Breast epithelium (tissue), 4 donors: ENCODE measurements at places on chromosomes 5 and 9. TPM values are rescaled to one million over a fixed set of nuclear protein-coding genes. Genes with fewer than 3 reads are reported as not detected.
A peak's percentile ranks its signal among the peaks of the same experiment; 100 is the strongest.

DNA sequence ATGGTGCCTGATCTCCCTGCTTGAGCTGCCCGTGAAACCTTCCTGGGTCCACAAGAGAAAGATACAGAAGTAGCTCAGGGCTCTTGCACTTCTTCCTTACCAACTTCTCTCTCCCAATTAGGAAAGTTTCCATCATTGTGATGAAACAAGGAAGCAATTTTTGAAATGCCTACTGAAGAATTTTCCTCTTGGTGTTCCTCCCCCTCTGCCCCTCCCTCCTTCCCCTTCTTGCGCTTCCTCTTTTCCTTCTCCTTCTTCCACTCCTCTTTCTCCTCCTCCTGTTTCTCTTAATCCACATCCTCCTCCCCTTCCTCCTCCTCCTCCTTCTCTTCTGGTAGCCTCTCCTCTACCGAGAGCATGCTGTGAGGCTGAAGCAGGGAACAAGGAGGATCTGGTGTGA is 36.3 kb upstream of the OTULINL start:
- no peak for DNase-seq

GRCh38 chr5:100469767-100470166 is 65.4 kb upstream of the FAM174A start:
- DNase-seq, result no peak

DNA sequence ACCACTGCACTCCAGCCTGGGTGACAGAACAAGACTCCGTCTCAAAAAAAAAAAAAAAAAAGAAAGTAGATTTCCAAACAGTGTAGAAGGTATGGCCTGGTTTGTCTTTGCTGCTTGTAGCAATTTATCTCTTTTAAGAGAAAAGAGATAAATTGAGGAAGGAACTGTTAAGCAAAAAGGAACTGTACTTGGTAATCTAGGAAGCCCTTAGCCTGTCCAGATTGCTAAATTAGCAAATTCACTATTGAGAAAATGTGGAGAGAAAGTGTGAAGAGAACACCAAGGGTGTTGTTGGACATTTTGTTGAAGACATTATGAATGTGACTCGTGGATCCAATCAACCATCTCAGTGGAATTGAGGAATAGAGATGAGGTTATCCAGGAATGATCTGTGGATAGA is 13.0 kb upstream of the SUSD3 start:
- no peak for DNase-seq

DNA sequence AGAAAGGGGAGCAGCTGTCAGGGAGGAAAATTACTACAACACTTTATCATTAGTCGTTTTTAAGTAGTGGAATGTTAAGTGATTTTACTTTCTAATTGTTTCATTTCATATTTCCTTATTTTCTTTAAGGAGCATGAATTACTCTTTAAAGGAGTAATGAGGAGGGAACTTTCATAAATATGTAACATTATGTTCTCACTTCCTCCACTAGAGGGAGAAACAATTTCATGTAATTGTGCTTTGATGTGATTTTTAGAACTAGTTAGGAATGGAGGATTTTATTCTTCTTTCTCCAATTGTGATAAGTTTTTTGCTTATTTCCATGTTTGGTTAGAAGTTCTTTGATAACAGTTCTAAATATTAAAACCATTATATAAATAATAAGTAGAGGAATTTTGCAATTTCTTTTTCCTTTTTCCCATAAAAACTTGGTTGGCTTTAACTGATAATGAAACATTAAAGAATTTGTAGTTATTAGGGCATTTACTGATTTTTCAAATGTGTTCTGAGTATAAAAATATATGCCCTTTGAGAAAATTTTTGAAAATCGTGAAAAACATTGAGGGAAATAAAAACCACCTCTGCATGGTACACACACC is 25.6 kb downstream of the CEP78 start:
- no peak for DNase-seq

- DNase-seq, result no peak
Measured at GRCh38 chr9:134433909-134434882, 107.9 kb downstream of the RXRA start.

GRCh38 chr9:4857163-4857810 is 64.5 kb downstream of the RCL1 start:
- DNase-seq, result no peak

- no peak for DNase-seq
Measured at GRCh38 chr5:160726721-160727120, 125.3 kb downstream of the ATP10B start.

GRCh38 chr5:66354422-66354821 is 210.3 kb downstream of the SREK1 start:
- DNase-seq, result no peak

- no peak for DNase-seq
Measured at GRCh38 chr5:150567031-150567717, 59.2 kb downstream of the NDST1 start.

GRCh38 chr9:96514108-96514799 is 64.3 kb downstream of the HABP4 start:
- no peak for DNase-seq

DNA sequence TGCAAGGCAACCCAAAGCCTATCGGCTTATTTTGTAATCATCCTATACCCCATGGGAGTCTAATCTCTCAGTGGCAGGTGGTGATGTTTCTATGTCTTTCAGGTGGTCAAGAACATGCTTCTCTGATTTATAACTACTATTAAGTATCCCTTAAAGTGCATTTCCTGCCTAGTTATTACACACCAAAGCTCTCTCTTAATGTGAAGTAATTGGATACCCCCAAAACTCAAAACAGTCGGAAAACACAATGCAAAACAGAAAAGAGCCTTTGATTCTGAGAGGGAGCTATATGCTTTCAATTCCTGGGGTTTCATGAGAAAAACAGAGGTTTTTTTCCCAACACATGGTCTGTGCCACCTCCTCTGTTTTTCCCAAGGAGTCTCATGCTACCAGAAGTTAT is 416.4 kb downstream of the CSNK1G3 start:
- no peak for DNase-seq

DNA sequence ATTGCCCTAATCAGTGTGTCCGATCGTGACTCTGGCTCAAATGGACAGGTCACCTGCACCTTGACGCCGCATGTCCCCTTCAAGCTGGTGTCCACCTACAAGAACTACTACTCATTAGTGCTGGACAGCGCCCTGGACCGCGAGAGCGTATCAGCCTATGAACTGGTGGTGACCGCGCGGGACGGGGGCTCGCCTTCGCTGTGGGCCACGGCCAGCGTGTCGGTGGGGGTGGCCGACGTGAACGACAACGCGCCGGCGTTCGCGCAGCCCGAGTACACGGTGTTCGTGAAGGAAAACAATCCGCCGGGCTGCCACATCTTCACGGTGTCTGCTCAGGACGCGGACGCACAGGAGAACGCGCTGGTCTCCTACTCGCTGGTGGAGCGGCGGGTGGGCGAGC is 1.4 kb downstream of the PCDHA13 start:
- DNase-seq, result no peak

GRCh38 chr5:138444774-138445546 is 6.1 kb downstream of the REEP2 start:
- DNase-seq, result no peak

DNA sequence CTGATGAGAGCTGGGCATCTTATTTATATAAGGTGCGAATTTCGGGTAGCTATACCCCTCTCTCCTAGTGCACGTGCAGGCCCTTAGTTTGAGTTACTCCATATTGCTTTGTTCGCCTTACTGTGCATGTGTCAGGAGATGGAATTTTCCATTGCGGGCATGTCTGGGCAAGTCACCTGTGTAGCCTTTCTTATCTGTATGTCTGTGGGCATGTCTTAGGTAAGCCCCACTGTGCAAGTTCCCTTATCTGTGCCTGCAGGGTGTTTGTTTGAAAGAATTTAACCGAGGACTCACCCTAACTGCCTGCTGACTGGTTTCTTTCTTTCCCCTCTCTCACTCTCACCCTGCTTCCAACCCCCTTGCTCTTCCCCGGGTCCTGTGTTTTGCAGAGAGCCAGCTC is 140.7 kb upstream of the RANBP3L start:
- DNase-seq, result no peak

- DNase-seq, result peak; percentile 25
Measured at GRCh38 chr5:176772271-176773210, 37.8 kb upstream of the UNC5A start.

- peak; percentile 87 for DNase-seq
Measured at GRCh38 chr9:128917151-128917849, 3.5 kb upstream of the PHYHD1 start.

DNA sequence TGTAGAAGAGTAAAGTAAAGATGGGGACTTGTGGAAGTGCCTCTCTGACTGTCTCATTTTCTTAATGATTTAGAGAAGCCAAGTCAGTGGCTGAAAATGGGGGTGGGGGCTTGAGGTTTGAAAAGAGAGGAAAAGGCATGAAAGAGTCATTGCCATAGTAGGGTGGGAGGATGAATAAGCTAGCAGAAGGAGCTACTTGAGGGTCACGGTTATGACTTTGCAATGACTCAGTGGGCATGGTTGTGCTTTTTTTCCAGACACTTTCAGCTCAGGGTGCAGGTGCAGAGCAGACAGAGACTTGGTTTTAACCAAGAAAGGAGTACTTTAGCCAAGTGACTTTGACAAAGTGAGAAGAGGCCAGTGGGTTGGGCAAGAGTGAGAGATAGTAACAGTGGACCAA is 117.8 kb downstream of the PTTG1 start:
- DNase-seq, result no peak

- DNase-seq, result no peak
Measured at GRCh38 chr9:72588336-72588735, 66.9 kb downstream of the TMC1 start.

GRCh38 chr9:78289474-78289873 is 7.5 kb upstream of the PSAT1 start:
- no peak for DNase-seq

GRCh38 chr9:113562653-113563381 is 99.3 kb downstream of the RGS3 start:
- DNase-seq, result no peak

GRCh38 chr9:80305136-80305535 is 733.4 kb downstream of the TLE4 start:
- DNase-seq, result no peak

- no peak for DNase-seq
Measured at GRCh38 chr9:15944341-15944740, 391.5 kb downstream of the CCDC171 start.

DNA sequence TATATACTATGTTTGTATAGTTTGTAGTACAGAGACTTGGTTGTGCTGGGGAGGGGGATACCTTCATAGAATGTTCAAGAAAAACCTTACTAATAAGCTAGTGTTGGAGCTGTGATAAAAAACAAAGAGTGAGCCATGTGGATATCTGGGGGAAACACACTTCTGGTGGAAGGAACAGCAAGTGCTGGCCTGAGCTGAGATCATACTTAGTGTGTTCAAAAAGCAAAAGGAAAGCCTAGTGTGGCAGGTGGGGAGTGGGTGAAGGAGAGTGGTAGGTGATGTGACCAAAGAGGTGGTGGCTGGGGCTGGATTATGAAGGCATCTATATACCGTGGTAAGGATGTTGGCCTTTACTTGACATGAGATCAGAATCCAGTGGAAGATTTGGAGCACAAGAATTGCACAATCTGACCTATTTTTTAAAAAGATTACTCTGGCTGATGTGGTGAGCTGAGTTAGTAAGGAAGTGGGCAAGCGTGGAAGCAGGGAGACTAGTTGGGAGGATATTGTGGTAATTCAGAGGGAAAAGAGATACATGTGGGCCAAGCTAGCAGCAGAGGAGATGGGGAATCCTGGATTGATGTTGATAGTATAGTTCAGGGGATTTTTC is 26.6 kb downstream of the PALM2AKAP2 start:
- DNase-seq, result no peak

DNA sequence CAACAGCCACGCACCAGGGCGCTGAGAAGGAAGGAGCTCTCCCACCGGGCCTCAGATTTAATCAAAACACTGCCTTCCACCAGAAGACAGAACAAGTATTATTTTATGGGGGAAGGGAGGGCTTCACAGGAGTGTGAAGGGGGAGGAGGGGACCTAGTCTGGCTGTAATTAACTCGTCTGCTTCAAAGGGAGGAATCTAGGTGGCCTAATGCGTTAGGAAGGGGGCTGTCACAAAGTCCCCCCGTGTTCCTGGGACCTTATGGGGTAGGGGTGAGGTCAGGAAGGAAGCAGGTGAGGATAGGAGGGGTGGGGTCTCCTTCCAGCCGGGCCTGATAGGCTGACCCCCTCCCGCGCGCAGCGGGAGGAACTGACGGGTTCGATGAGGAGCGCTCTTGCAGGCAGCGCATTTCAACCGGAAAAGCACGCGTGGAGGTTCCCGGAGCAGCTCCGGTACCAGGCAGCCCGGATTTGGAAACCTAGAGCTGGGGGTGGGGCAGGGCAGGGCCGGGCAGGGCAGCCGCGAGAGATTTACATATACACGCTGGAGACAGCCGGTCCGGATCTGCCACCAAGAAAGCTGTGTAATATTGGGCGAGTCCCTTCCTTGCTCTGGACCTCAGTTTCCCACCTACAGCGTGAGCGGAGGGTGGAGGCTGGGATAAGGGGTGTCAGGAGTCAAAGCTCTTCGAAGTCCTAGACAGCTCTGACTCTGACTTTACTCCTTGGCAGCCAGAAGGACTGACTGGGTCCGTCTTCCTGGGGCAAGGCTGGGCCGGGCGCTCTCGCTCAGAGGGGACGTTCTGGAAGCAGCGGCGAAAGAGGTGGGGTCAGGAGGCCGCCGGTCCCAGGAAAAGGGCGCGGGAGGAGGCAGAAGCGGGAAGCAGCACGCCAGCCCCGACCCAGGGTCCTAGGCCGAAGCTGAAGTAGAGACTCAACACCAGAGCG is 1.8 kb downstream of the SHB start:
- peak; percentile 76 for DNase-seq

- peak; percentile 43 for DNase-seq
Measured at GRCh38 chr5:178193251-178193809, 6.2 kb upstream of the GMCL2 start.

- no peak for DNase-seq
Measured at GRCh38 chr9:112884721-112885120, 6.0 kb downstream of the SLC46A2 start.

- no peak for DNase-seq
Measured at GRCh38 chr9:5920860-5921328, 30.2 kb downstream of the MLANA start.

DNA sequence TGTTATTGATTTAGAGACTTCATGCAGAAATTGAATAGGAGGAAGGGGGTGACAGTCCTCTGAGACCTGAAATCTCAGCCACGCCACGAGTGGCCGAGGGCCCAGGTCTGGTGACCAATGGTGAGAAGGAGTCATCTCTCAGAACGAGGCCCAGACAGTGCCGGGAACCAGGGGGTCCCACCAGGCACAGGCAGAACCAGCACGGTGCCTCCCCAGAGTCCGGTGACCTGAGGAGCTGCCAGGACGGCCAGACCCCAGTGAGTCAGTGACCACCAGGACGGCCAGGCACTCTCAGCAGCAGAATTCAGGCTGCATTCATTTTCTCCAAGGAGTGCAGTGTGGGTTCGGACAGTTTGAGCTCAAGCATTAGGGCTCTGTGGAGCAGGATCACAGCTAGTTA is 43.8 kb upstream of the NKD2 start:
- no peak for DNase-seq

- no peak for DNase-seq
Measured at GRCh38 chr5:28808967-28809810, 1770.8 kb upstream of the CDH9 start.

MARVELD2 gene
- 24.7 TPM for total RNA-seq

WDR38 gene
- total RNA-seq, result 0.33 TPM

KCNT1 gene
- not detected for total RNA-seq

SCGB3A1 gene
- 66.5 TPM for total RNA-seq

ARID3C gene
- not detected for total RNA-seq

HEMGN gene
- total RNA-seq, result not detected

RASEF gene
- total RNA-seq, result 50.1 TPM

PCDHB12 gene
- 5.2 TPM for total RNA-seq

LCN10 gene
- total RNA-seq, result 0.73 TPM

PSD2 gene
- 1.8 TPM for total RNA-seq

PCDHA9 gene
- total RNA-seq, result 0.16 TPM

ANKRD20A1 gene
- total RNA-seq, result 2.2 TPM

SPATA31D4 gene
- not detected for total RNA-seq

PSMB7 gene
- 162 TPM for total RNA-seq

SHISAL2B gene
- not detected for total RNA-seq

TSLP gene
- total RNA-seq, result 1.6 TPM

RETREG1 gene
- 37.7 TPM for total RNA-seq
